ENCODE measurements at places on chromosomes 12 and 14.
A peak's percentile ranks its signal among the peaks of the same experiment; 100 is the strongest.

GRCh38 chr12:57157588-57158173 lies 10.3 kb upstream of the LRP1-AS start:
- no peak for DNase-seq

DNA sequence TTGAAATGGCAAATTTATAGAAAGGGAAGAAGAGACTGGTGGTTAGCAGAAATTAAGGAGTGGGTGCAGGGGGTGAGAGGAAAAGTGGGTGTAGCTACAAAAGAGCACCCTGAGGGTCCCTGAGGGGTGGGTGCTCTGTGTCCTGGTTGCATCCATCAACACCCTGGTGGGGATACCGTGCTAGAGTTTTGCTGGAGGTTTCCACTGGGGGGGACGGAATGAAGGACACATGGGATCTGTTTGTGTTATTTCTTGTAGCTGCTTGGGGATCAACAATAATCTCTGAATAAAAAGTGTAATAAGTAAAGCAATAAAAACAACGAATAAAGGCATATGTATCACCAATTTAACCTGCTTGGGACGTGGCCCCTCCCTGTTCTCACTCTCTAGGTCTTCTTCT lies 175.3 kb downstream of the KIF26A start:
- DNase-seq, result no peak

GRCh38 chr12:94942663-94943062 lies 60.8 kb downstream of the NDUFA12 start:
- DNase-seq, result no peak

GRCh38 chr12:6752167-6752920 lies 597 bp downstream of the MLF2 start:
- DNase-seq, result peak; percentile 43

DNA sequence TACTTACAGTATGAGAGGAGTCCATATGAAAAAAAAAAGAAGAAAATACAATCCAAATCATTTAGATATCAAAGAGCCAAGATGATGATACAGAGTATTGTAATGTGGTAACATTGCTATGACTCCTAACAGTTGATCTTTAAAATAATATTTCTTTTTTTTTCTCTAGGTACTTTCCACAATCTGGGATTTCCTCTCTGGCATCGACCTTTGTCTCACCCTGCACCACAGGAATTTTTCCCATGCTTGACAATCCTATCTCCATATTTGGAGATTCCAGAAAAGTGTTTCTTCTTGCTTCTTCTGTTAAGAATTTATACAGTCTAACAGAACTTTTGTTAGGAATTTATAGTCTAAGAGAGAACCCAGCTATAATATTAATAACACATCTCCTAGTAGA lies 184.4 kb downstream of the ITPR2 start:
- DNase-seq, result no peak

DNA sequence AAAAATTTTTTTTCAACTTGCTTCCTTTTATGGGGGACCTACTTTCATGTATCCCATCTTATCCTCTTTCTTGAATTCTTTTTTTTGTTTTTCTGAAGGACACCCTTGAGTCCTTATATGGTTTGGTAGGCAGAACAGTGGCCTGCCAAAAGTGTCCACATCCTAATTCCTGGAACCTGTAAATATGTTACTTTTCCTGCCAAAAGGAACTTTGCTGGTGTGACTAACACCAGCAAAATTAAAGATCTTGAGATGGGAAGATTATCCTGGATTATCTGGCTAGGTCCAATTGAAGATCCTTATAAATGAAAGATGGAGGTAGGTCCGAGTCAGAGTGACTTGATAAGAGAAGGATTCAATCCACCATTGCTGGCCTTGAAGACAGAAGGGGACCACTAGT lies 5.3 kb downstream of the NUBPL start:
- no peak for DNase-seq

GRCh38 chr12:90366286-90366685 lies 588.7 kb downstream of the CCER1 start:
- DNase-seq, result no peak

DNA sequence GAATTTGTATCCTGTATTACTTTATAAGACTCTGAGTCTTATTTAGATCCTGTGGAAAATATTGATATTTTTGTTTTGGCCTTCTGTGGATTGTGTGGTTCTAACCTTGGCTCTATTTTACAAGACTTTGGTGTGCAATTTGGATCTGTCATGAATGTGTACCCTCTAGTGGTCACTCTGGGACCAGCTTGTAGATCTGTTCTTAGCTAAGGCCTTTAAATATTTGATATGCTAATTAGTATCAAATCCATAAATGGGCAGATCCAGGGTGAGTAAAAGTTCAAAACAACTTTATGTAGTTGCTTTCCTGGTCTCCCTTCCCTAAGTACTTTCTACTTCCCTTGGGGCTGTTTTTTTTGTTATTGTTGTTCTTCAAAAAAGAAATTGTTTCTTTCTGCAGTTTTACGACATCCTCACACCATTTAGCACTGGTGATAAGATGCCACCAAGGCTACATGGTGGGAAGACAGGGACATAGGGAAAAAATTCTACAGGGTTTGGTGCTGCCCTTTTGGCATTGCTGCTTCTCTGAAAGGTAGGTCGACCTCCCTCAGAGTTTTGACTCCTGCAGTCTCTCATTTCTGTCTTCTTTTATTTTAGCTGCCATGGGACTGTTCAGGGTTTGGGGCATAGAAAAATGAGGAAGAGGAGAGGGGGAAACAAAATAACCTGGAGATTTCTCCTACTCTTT lies 238.5 kb downstream of the GPHN start:
- peak; percentile 4 for DNase-seq

- peak; percentile 59 for DNase-seq
Observed at GRCh38 chr12:4855121-4855924, 54.4 kb upstream of the KCNA1 start.

GRCh38 chr14:77199590-77199989 lies 18.0 kb downstream of the TMEM63C start:
- no peak for DNase-seq

- DNase-seq, result no peak
Observed at GRCh38 chr14:60905923-60906322, 75.0 kb downstream of the TRMT5 start.

- DNase-seq, result no peak
Observed at GRCh38 chr12:49560695-49561094, 7.2 kb downstream of the MCRS1 start.

GRCh38 chr14:59208224-59208814 lies 19.9 kb downstream of the DAAM1 start:
- no peak for DNase-seq

DNA sequence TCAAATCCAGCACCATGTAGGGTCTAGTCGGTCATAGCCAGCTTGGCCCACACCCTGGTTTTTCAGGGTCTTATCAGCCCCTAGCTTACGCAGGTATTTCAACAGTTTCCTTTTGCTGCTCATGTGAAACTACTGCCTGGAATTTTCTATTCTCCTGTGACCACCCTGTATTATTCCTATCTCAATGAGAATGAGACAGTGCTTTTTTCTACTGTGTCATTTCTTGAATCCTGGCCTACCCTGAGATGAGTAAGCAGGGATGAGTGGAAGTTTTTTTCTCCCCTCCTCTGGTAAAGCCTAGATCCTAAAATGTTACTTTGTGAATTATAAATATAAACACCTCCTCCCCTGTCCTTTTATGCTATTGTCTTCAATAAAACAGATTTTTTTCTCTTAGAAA lies 62.7 kb upstream of the ARID2 start:
- no peak for DNase-seq

DNA sequence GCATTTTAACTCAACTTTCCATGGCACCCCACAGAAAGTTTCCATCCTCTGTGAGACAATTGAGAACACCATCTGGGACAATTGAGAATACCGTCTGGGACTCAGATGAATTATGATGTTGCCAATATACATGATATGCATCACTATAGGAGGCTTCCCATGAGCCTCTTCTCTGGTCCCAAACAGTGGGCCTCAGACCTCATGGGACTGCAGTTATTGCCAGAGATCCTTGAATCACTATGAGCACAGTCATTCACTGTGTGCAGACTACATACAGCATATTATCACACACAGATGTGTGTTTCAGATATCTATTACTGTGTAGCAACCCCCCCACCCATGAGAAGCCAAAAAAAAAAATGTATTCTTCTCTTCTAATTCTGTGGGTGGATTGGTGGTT lies 134.4 kb downstream of the GXYLT1 start:
- DNase-seq, result no peak

GRCh38 chr12:109710205-109710746 lies 3.3 kb upstream of the FAM222A start:
- no peak for DNase-seq

DNA sequence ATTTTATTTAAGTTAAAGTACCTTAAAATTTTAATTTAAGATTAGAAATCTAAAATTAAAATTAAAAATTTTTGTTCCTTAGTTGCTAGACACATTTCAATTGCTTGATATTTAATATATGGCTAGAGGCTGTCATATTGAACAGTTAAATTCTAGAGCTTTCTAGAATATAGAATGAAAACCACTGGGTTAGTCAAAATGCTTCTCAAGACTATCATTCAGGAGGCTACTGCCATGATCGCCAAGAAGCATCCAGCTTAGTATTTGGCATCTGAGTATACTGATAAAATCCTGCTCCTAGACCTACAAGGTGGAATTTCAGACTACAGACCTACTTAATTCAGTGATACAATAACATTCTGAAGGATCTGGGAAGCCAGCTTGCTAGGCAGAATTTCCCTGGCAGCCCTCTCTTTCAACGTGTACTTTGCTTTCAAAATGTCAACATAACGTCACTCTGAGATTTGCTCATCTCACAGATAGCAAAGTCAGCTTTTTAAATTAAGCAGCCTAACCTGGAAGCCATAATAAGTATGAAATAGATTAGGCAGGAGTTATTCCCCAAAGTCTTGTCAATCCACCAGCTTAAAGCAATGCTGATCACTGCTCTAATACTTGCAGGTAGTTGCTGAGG lies 525.8 kb downstream of the FSCB start:
- no peak for DNase-seq

GRCh38 chr12:92248977-92249376 lies 103.3 kb upstream of the BTG1 start:
- DNase-seq, result no peak

DNA sequence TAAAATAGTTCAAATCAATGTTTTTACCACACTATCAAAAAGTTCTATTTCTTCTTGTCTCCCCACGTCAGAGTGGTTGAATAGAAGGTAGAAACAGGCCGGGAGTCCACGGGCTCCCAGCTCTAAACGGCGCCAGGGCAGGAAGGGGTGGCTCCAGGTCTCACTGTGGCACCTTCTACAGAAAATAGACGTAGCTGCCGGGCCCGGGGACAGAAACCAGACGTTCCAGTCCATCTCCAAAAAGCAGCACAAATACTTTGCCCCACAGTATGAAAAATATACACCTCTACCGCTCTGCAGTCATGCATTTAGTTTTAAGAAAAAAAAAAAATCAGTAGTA lies 30.9 kb downstream of the CCNK start:
- DNase-seq, result no peak

DNA sequence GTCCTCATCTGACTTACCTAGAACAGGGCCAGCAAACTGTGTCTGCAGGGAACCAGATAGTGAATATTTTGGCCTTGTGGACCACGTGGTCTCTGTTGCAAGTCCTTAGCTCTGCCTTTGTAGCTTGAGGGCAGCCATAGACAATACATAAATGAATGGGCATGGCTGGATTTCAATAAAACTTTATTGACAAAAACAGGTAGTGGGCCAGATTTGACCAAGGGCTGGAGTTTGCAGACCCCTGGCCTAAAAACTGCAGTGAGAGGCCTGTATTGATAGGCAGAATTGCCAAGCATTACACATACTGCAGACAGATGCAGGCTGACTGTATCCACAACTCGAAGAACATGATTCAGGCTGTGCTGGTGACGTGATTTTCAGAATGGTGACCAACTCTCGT lies 25.3 kb downstream of the CCDC63 start:
- no peak for DNase-seq

GRCh38 chr14:90795744-90796143 lies 20.5 kb downstream of the TTC7B start:
- no peak for DNase-seq

DNA sequence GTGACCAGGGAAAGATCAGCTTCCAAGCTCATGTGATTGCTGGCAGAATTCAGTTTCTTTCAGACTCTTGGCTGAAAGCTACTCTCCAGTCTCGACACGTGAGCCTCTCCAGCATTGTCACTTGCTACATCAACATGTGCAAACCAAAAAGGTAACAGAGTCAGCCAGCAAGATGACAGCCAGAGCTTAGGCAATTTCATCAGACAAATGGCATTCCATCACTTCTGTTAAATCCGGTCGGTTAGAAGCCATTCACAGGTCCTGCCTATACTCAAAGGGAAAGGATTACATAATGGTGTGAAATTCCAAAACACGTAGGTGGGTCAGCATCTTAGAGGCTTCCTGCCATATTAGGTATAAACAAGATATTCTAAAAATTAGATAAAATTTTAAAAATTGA lies 700.9 kb downstream of the AACS start:
- DNase-seq, result no peak

GRCh38 chr14:33590891-33591630 lies 359.8 kb downstream of the EGLN3 start:
- DNase-seq, result no peak

DNA sequence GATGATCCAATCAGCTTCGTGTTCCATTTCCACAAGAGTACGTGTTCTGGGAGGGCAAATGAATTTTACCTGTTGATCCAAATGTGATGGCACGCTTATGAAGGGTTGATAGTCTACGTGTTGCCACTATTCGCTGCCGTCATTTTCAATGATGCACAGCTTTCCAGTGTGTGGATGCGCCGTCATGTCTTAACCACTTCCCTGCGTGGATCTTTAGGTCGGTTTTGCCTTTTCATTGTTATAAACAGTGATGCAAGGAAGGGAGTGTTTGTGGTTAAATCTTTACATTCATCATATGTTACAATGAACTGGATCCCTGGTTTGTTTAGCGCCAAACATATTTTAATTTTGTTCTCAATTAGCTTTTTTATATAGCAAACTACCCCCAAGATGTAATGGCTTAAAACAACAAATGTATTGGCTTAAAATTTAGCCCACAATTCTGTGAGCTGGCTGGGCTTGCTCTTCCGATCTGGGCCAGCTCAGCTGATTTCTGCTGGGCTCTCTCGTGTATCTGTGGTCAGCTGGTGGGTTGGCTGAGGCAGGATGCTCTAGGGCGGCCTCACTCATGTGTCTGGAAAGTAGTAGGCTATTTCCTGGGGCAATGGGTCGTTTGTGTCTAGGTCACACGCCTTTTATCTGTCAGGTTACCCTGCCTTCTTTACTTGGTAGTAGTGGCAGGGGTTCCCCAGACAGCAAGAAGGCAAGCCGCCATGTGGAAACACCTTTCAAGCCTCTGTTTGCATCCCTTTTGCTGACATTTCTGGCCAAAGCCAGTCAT lies 176.7 kb downstream of the CRADD start:
- DNase-seq, result no peak

DNA sequence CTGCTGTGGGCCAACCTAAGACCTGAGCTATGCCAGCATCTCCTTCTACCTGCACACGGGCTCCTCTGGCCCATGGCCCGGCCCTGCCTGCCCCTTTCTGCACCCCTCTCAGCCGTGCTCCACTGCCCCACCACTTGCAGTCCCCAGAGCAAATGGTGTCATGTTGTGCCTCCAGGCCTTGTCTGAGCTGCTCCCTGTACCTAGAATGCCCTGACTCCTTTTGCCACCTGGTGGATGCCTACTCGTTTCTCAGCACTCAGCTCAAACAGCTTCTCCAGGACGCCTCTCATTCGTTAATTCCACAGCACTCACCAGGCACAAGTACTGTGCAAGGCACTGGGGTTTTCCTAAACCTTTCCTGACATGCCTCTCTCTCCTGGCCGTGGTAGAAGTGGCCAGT lies 63.2 kb upstream of the PNMA1 start:
- peak; percentile 57 for DNase-seq

GRCh38 chr12:97127061-97127460 lies 220.0 kb downstream of the NEDD1 start:
- DNase-seq, result no peak
